ENCODE measurements at places on chromosomes 12 and 14.
A peak's percentile ranks its signal among the peaks of the same experiment; 100 is the strongest.

DNA sequence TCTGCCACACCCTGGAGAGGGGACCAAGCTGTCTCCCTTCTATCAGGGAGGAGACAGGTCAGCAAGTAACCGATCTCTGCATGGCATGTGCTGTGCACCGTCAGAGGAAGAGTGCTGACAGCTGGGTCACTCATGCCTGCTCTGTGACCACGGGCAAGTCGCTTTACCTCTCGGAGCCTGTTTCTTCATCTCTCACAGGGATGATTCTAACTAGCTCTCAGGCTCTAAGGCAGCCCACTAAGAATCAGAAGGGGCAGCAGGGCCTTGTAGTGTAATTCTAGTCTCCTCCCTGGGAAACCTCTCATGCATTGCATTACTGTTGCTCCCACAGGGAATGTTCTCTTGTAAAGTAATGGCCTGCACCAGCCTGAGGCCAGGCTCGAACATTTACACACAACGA lies 11.9 kb downstream of the CD9 start:
- peak; percentile 75 for DNase-seq

- DNase-seq = no peak
These were observed 6.5 kb downstream of the MEG3 start for GRCh38 chr14:100832311-100832960.

- DNase-seq = peak; percentile 46
These were observed 326.9 kb downstream of the TMEM121 start for GRCh38 chr14:105853089-105853906.

- no peak for DNase-seq
These were observed 186.3 kb upstream of the EGLN3 start for GRCh38 chr14:34137001-34137745.
